ENCODE measurements at places on chromosomes 2 and 18.

DNA sequence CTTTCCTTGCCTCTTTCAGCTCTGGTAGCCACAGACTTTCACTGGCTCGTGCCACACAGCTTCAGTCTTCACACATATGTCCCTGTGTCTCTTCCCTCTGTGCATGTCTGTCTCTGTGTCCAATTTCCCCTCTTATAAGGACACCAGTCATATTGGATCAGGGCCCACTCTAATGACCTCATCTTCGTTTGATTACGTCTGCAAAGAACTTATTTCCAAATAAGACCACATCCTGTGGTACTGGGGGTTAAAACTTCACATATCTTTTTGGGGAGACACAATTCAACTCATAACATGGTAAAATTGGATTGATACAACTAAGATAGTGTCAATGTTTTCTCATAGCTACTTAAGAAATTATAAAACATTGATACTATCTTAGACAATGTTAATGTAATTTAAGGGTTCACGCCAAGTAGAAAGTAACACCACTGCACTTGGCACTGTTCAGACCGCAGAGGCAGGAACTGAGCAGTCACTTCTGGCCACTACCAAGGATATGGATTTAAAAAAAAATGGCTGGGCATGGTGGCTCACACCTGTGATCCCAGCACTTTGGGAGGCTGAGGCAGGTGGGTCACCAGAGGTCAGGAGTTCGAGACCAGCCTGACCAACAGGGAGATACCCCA is 119.6 kb upstream of the EPAS1 start:
- no peak for DNase-seq

DNA sequence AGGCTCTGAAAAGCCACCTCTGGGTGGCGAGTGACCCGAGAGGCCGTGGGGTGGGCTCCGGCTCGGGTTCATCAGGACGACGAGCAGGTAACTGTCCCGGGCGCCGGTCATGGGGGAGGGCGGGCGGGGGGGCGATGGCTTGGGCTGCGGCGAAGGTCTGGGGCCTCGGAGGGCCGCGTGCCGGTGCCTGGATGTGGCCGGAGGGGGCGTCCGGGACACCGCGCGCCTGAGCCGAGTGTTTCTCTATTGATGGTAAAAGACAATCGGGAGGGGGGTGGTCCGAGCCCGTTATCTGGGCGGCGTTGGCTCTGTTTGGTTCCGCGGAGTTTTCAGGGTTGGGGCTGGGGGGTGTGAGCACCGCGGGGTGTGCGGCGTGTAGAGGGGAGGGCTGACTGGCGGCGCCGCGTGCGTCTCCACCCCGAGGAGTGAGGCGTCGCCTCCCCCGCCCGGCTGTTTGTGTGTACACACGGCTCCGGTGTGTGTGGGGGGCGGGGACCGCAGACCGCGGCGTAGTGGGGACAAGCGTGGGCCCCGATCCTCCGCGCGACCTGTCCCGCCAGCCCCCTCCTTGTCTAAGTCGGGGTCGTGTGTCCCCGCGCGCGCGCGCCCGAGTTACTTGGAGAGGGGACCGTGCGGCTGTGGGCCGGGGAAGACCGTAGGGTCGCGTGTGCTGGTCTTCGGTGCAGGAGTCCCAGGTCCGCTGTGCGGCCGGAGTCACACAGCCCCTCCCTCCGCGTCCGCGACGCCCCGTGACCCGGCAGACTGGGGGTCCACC is 1.6 kb downstream of the CTIF start:
- peak; percentile 31 for DNase-seq

DNA sequence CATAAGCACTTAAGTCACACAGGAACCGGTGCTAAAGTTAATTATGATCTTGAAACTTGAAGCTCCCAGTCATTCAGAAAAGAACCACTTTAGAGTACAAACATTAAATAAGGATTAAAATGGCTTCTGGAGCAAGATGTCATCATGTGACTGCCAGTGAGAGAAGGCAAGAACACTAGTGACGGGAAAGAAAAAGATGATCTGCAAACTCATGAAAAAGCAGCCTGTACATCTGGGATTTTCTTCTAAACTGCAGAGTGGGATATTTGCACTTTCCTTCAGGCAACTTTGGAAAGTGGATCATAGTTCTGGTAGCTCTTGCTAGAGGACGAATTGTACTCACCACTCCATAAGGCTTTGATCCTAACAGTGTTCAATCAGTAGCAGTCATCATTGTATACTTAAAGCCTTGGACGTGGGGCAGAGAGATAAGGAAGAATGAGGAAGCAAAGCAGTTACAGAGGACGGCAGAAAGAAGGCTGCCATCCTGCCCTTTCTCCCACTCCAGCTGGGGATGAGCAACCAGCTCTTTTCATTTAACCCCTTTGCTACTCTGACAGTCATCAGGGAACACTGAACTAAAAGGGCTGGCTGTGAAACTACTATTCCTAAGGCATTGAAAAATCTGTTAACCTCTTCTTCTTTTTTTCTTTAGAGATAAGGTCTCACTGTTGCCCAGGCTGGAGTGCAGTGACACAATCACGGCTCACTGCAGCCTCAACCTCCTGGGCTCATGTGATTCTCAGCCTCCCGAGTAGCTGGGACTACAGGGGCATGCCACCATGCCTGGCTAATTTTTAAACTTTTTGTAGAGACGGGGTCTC is 18.1 kb downstream of the ABHD3 start:
- DNase-seq: no peak

- no peak for DNase-seq
These were observed 47.0 kb downstream of the STAT4 start for GRCh38 chr2:191103774-191104173.

GRCh38 chr2:18836436-18836835 is 247.1 kb upstream of the NT5C1B start:
- DNase-seq: no peak

DNA sequence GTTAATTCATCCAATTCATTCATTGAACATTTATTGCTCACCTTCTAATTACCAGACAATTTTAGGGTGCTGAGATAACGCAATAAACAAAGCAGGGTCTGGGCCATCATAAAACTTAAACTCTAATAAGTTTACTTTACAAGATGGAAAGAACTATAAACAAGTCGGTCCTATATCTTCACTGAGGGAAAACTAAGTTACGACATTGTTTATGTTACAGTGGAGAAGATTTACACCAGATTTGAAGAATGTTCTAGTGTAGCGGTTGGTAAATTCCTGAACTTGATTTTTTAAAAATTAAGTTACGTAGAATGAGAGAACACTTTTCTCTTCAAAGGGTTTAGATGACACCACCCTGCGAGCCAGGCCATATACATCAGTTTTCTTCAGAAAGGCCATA is 20.7 kb upstream of the FRZB start:
- DNase-seq: no peak

GRCh38 chr2:160928854-160929301 is 231.3 kb upstream of the TANK start:
- DNase-seq: no peak

GRCh38 chr2:95268211-95269035 is 5.8 kb upstream of the PROM2 start:
- no peak for DNase-seq

DNA sequence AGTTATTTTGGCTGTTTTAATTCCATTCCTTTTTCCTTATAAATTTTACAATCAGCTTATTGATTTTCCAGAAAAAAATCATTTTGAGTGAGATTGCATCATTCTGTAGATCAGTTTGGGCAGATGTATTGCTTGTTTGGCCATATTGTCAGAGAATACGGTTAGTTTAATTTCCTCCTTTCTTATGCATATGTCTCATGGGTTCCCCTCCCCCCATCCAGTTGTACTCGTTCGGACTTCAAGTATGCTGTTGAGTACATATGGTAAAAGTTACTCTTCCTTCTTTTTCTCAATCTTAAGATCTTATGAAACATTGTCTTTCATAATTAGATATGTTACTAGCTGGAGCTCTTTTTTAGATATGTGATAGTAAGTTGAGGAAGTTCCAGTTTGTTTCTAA is 131.2 kb upstream of the TTC27 start:
- DNase-seq: no peak

GRCh38 chr2:18272148-18272494 is 288.3 kb downstream of the RDH14 start:
- no peak for DNase-seq

- no peak for DNase-seq
These were observed 70.6 kb upstream of the PHLPP1 start for GRCh38 chr18:62644773-62645172.

DNA sequence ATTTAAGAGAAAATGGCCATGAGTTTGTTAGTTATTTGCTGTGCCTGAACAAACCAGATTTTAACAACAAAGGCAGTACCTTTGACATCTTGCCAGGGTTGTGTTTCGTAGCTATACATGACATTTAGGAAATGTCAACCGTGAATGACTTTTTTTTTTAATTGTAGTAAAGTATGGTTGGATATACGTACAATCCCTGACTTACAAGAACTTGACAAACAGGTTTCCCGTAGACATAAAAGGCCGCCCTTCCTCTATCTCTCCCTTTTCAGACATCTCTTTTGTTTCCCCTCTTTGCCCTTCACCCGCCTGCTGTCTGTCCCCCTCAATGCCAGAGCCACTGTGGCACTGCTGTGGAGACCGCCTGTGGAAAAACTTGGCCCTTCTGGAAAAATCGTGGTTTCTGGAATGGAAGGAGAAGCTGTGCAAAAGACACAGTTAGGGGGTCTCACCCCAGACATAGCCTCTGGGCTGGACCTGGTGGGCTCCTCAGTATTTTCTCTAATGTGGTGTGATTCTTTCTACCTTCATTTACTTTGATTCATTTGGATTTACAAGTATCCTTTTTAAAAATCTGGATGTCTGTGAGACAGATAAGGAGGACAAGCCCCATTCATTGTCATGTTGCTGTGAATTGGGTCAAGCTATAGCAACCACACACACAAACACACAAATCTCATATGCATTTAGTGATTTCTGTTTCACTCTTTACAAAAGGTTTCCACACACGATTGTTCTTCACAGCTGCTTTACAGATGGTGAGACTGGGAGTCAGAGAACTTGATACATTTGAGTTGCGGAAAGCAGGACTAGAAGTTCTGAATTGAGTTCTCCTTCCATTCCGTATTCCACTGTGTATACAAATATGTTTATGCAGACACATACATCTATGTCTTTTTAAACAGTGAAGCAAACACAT is 48.6 kb downstream of the SPATS2L start:
- no peak for DNase-seq

- DNase-seq: no peak
These were observed 386.3 kb downstream of the LRATD1 start for GRCh38 chr2:15018814-15019213.
